ENCODE measurements at places on chromosomes 7 and 10. TPM values are rescaled to one million over a fixed set of nuclear protein-coding genes. Genes with fewer than 3 reads are reported as not detected.

LIPK gene
- not detected for total RNA-seq

DNA sequence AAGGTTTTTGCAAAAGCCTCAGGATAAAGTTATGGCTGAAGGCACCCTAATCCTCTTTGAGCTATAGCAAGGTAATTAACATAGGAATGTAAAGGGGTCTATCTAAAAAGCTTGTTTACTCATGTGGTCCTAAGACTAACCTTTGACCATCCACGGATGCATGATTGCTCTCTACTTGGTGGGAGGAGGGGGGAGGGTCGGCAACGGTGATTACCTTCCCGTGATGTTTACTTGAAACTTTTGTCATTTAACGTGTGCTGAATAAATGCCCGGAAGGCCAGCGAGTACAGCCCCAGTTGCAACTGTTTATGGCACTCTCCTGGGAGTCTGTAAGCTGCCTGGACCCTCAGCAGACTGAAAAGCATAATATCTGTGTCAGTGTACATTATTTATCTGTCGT is 78.9 kb upstream of the GPR22 start:
- no peak overlapping the region for H3K4me3 ChIP-seq
- peaks cover 30% of the 10 kb centered on the region for H3K4me1 ChIP-seq
- no peaks in the 10 kb centered on the region for H3K36me3 ChIP-seq
- H3K27ac ChIP-seq = no peak overlapping the region

DNA sequence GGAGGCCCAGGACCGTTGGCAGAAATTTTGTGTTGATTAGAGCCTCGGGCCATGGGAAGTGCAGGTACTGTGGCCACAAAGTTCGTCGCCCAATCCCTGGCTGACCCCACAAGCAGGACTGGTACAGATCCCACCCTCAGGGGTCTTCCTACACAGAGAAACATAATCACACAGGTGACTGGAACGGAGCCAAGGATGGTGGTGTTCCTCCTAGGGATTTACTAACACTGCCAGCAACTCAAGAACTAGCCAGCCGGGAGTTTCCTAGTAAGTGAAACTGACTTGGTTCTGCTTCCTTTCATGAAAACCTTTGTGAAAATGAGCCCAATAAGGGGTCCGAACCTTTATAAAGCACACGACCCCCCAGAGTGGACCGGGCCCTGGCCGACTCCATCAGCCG is 5.7 kb downstream of the CUX1 start:
- no peak for DNase-seq
- peaks cover 22% of the 10 kb centered on the region for H3K4me1 ChIP-seq
- H3K27me3 ChIP-seq = no peaks in the 10 kb centered on the region
- H3K36me3 ChIP-seq = no peaks in the 10 kb centered on the region
- H3K27ac ChIP-seq = no peak overlapping the region

HYAL4 gene
- not detected for total RNA-seq

KCNIP2 gene
- total RNA-seq = 30.0 TPM

DNA sequence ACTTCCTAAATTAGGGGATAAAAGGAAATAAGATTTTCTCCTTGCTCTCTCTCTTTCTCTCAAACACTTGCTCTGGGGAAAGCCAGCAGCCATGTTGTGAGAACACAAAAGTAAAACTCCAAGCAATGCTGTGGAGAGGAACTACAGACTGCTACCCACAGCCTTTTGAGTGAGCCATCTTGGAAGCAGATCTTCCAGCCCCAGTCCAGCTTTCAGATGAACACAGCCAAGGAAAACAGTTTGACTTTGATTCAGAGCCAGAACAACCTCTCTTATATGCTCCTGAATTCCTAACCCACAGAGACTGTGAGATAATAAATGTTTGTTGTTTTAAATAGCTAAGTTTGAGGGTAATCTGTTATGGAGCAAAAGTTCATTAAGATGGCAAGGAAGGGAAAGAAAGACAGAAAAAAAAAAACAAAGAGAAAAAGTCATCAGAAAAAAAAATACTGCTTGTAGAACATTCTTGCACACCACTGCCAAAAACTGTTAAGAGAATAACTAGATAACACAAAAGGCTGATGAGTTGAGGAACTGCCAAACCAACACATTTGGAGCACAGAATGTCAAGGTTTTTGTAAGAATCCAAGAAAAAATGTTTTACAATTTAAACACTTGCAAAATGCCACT is 20.9 kb upstream of the PRKAR2B start:
- no peaks in the 10 kb centered on the region for H3K36me3 ChIP-seq
- H3K4me1 ChIP-seq = peaks cover 2% of the 10 kb centered on the region
- no peak overlapping the region for H3K27ac ChIP-seq
- DNase-seq = no peak
- no peak overlapping the region for H3K4me3 ChIP-seq

DNA sequence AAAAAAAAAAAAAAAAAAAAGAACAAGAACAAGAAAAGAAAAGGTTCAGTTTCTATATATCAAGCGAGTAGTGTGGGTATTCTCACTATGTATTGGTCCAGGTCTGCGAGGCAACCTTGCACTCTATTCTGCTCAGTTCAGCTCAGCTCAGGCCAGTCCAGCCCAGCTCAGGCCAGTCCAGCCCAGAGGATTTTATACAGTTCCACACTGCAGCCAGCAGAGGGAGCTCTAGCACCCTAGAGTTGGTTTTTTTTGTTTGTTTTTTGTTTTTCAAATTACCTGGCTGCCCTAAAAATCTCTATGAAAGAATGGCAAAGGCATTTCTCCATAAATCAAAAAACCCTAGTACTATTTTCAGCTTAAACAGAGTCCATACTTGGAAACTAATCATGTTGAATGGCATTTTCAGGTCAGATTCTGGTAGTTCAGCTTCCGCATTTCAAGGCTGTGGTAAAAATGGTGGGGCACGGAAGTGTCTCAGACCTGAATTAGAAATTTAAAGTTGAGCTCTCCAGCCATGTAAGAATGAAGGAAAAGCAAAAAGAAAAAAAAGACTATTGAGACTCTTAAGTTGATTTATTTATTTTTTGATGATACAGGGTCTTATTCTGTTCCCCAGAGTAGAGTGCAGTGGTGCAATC is 55.2 kb upstream of the GSDME start:
- no peak overlapping the region for H3K27ac ChIP-seq
- no peaks in the 10 kb centered on the region for H3K36me3 ChIP-seq
- H3K4me1 ChIP-seq = peaks cover under 1% of the 10 kb centered on the region
- no peaks in the 10 kb centered on the region for H3K27me3 ChIP-seq
- peak; percentile 62 for DNase-seq

DNA sequence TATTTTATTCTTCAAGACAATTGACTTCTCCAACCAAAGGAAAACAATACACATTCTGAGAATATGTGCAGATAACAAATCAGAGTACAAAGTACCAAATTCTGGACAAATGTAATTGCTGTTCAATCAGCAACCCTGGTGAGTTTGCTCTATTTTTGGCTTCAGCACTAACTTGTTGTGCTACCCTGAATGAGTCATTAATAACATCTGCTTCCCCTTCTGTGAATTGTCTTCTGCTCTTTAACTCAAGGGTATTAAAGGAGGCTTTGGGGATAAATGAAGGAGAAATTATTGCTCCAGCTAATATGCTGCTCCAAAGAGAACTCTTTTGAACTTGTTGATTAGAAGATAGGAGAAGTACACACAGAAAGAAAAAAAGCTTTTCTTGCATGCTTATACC is 459.3 kb downstream of the HTR7 start:
- peaks cover 2% of the 10 kb centered on the region for H3K4me1 ChIP-seq
- DNase-seq = no peak
- no peak overlapping the region for H3K4me3 ChIP-seq
- H3K36me3 ChIP-seq = no peaks in the 10 kb centered on the region
- no peak overlapping the region for H3K27ac ChIP-seq
- H3K27me3 ChIP-seq = no peaks in the 10 kb centered on the region

GRCh38 chr7:128939075-128939860 is 1.5 kb downstream of the IRF5 start:
- no peak overlapping the region for H3K27ac ChIP-seq
- peaks cover 5% of the 10 kb centered on the region for H3K36me3 ChIP-seq
- no peak overlapping the region for H3K4me3 ChIP-seq
- peaks cover 12% of the 10 kb centered on the region for H3K4me1 ChIP-seq
- no peak for DNase-seq

DNA sequence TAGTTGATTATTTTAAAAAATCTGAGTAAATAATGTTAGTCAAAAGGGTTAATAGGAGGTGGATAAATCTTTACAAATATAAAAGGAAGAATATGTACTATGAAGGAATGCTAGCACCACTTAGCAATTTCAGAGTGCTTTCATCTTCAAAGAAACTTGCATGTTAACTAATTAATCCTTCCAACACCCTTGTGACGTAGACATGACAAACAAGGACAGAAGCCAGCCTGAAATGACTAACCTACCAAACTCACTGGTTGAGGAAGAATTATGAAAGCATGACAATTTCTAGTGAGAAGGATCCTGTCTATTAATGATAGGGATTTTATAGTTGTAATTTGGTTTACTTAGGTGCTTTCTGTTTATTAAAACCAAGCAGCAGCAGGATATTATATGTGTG is 468.0 kb upstream of the FZD8 start:
- H3K27me3 ChIP-seq = no peaks in the 10 kb centered on the region
- no peak for DNase-seq
- no peak overlapping the region for H3K4me3 ChIP-seq

DNA sequence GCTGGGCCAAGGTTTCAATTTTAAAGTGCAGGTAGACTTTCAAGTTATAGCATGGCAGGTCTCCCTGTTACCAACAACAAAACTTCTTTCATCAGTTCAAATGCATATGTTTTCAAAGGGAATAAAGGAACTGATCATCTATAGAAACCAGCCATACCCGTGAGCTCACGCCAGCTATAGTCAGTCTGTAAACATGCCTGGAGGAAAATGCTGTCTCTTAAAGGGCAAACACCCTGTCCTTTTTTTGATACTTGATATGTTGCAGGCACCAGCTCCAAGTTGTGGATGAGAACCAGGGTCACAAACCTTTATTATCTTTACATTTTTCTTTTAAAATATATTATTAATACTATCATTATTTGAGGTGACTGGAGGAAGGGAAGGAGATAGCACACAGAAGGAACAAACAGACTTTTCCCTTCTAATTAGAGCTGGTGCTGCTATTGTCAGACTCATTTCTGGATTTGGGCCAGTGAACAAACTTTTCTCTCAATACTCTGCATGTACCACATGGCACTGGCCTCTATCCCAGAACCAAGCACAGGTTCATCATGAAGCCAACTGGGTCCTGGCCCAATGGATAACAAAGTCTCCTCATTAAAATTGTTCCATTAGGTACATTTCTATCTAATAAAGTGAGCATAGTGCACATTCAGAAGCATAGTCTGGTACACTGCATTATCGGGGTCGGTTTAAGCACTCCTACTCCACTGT is 1102.4 kb downstream of the SORCS3 start:
- H3K4me3 ChIP-seq = no peak overlapping the region
- H3K27me3 ChIP-seq = no peaks in the 10 kb centered on the region
- no peak overlapping the region for H3K27ac ChIP-seq
- DNase-seq = no peak
- no peaks in the 10 kb centered on the region for H3K36me3 ChIP-seq
- H3K4me1 ChIP-seq = no peaks in the 10 kb centered on the region

DNA sequence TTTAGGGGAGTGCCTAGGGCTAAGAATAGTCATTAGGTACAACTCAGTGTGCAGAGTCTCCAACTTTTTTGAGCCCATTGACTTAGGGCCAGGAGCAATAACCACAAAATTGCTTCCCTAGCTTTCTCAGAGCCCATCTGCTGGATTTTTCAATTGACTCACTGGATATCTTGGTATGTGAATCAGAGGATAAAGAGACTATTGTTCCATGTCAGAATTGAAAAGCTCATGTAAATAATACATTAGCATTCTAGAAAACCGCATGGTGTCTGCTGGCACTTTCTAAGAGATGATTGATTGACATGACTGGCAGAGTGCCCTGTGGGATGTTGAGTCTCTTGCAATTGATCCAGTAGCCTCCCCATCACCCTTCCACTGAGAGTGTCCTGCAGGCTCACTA is 246.2 kb downstream of the CCDC7 start:
- peaks cover 4% of the 10 kb centered on the region for H3K4me1 ChIP-seq
- no peak for DNase-seq
- H3K27ac ChIP-seq = no peak overlapping the region

DNA sequence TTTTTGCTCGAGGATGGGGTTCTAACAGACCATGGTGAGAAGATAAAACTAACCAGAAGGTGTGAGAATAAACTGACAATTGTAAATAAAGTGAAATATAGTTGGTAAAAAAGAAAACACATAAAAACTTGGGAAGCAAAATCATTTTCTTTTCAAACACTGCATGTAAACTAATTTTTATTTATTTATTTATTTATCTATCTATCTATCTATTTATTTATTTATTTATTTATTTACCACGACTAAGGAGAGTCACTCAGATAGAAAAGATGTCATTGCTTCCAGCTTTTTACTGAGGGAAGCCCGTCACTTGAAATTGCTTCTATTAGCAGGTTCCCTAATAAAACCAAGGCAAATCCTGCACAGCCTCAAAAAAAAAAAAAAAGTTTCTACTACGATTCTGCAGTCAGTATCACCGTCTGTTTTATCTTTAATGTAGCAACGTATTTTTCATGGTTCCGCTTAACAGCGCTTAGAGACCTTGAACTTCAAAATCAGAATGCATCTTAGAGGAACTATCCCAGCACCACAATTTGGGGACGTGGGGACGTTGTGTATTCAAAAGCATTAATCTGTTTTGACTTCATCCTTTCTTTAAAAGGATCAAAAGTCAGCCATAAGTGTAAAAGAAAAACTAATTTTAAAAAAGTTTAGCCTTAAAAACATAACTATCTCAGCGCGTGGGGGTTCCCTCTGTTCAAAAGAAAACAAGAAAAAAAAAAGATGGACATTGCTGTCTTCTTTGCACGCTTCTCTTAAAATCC is 33.3 kb upstream of the EBLN1 start:
- no peak for DNase-seq
- H3K4me3 ChIP-seq = peak overlapping the region; percentile 95
- H3K27ac ChIP-seq = no peak overlapping the region
- H3K4me1 ChIP-seq = no peaks in the 10 kb centered on the region
- no peaks in the 10 kb centered on the region for H3K36me3 ChIP-seq

- no peak for DNase-seq
- no peaks in the 10 kb centered on the region for H3K4me1 ChIP-seq
- peaks cover 2% of the 10 kb centered on the region for H3K27me3 ChIP-seq
- no peak overlapping the region for H3K4me3 ChIP-seq
- H3K27ac ChIP-seq = no peak overlapping the region
These were observed 64.4 kb upstream of the BAMBI start for GRCh38 chr10:28612877-28613276.

DNA sequence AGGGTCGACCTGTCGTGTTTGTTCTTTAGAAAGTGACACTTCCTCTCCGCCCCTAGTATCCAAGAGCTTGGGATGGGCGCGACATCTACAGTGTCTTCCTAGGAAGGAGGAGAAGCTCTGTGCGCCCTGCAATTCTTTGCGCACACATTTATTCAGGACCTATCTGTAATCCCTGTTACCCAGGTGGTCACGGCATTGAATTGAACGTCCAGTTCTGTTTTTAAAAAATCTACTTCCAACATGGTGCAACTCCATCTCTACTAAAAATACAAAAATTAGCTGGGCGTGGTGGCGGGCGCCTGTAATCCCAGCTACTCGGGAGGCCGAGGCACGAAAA is 606 bp upstream of the LAMB1 start:
- peak overlapping the region; percentile 88 for H3K4me3 ChIP-seq
- peaks cover 27% of the 10 kb centered on the region for H3K27me3 ChIP-seq
- peaks cover 22% of the 10 kb centered on the region for H3K4me1 ChIP-seq

INHBA gene
- total RNA-seq = not detected

Data from glutamatergic neuron (in vitro differentiated cells).